Suprapubic skin (tissue), 4 donors: ENCODE measurements at places on chromosomes 7 and 10. TPM values are rescaled to one million over a fixed set of nuclear protein-coding genes. Genes with fewer than 3 reads are reported as not detected.

- no peak for DNase-seq
Observed at GRCh38 chr10:52523696-52524095, 209.6 kb downstream of the DKK1 start.

DNA sequence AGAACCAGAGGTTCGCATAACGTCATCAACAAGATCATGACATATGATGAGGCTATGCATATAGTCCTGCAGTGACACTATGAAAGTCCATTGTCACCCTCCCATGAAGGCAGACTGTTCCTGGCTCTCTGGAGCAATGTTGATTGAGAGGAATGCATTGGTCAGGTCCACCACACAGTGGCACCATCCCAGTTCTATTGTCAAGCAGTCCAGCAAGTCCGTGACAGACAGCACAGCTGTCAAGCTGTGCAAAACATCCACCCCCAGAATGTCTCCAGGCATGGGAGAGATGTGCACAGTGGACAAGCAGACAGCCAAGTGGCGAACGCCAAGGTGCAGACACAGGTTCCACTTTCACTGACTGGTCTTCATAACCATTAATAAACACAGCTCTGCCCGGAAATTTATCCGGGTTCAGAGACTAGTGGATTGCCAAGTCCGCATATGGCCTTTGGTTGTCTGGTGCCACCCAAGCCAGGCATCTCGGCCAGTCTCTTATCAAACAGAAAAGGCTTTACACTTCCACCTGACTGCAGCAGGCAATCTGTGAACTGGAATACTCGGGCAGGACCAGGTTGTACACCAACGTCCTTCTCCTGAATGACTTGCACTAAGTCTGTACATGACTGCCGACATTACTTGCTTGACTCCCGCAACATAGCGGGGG lies 7.2 kb downstream of the RNF133 start:
- DNase-seq: no peak

DNA sequence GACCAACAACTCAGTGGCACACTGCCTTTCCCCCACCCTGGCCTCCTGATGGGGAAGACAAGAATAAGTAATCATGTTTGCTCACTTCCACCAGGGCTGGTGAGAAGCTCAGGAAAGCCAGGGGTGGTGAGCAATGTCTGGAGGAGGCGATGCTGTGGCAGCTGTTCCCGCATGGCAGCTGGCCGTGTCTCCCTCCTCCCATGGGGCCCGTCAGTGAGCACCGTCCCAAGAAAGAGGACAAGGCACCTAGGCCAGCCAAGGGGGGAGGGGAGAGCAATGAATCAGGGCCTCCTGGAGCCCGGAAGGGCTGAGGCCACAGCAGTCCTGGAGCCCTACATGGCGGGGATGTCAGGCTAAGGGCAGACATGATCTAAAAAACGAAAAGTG lies 69.2 kb upstream of the INSIG1 start:
- DNase-seq: no peak

- no peak for DNase-seq
Observed at GRCh38 chr7:114979388-114979787, 57.5 kb downstream of the MDFIC start.

GRCh38 chr10:20839141-20839540 lies 58.0 kb downstream of the NEBL start:
- no peak for DNase-seq

DNA sequence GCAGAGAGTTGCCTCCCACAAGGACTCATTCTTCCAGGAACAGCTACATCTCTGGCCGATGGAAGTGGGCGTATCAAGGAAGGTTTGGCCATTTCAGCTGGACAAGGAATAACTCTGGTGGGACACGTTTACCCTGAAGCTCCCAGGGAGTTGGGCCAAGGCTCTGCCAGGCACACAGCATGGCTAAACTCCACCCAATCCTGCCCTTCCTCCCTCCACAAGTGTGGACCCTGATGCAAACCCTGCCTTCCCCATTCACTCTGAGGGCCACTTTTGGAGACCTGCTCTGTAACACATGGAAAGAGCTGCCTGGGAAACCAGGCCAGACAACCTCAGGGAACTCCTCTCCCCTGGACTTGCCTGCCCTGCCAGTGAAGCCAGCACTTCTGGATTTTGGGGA lies 407.8 kb upstream of the FOXK1 start:
- DNase-seq: no peak

- no peak for DNase-seq
Observed at GRCh38 chr7:42226354-42226941, 10.6 kb downstream of the GLI3 start.

Gene TRIL
- total RNA-seq: 6.0 TPM

DNA sequence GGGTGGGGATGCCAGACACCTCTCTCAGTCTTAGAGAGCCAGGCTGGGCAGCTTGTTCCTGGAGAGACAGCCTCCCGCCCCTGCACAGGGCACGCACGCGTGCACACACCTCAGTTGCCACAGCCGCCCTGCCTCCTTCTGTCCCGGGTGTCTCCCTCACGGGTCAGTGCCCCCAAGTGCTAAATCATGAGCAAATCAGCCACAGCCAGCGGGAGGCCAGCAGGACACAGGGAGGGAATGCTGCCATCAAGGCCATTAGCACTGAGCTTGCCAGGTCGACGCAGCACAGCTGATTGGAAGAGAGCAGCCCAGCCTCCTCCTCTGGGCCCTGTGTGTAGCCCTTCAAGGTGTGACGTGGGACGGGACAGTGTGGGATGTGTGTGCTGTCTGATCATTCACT lies 130.4 kb downstream of the CDH23 start:
- DNase-seq: no peak

DNA sequence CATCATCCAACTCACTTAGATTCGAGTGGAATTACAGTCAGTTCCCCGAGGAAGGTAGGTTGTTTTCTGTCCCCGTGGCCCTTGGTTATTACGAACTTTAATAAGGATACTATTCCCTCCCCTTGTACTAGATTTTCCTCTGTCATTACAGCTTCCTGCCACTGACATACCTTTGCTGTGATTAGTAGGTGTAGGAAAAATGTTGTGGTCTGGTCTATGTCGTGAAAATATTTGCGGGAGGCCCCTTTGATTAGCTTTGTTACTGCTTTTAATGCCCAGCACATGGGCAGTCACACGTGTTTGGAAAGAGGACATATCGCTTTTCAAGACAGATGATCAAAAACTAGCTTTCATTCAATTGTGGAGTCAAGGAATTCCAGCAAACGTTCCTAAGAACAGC lies 92.2 kb downstream of the GATA3 start:
- DNase-seq: no peak

- no peak for DNase-seq
Observed at GRCh38 chr7:104895522-104896236, 118.3 kb upstream of the KMT2E start.

Gene CARD11
- 0.24 TPM for total RNA-seq

DNA sequence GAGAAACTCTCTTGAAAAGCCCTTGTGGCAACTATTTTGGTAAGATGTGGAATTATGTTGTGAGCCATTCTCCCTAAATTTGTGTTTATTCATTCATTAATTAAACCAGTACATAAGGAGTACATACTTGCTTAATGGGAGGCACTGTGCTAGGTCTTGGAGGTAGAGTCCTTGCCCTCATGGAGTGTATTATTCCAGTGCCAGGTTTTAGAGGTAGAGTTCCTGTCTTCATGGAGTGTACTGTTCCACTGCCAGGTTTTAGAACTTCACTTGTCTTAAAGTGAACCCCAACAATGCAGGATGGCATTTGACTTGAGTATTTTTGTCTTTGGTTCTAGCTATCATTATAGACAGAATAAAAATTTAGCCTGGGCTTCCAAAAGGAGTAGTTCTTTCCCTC lies 8.8 kb downstream of the MXI1 start:
- DNase-seq: no peak

GRCh38 chr10:119222537-119222936 lies 15.2 kb downstream of the GRK5 start:
- DNase-seq: no peak

GRCh38 chr7:44162785-44163395 lies 21.8 kb upstream of the MYL7 start:
- peak; percentile 28 for DNase-seq

- DNase-seq: no peak
Observed at GRCh38 chr10:69652857-69653199, 22.8 kb downstream of the FAM241B start.

Gene HOXA2
- total RNA-seq: 0.34 TPM

- no peak for DNase-seq
Observed at GRCh38 chr7:48147078-48147591, 24.1 kb upstream of the ABCA13 start.

DNA sequence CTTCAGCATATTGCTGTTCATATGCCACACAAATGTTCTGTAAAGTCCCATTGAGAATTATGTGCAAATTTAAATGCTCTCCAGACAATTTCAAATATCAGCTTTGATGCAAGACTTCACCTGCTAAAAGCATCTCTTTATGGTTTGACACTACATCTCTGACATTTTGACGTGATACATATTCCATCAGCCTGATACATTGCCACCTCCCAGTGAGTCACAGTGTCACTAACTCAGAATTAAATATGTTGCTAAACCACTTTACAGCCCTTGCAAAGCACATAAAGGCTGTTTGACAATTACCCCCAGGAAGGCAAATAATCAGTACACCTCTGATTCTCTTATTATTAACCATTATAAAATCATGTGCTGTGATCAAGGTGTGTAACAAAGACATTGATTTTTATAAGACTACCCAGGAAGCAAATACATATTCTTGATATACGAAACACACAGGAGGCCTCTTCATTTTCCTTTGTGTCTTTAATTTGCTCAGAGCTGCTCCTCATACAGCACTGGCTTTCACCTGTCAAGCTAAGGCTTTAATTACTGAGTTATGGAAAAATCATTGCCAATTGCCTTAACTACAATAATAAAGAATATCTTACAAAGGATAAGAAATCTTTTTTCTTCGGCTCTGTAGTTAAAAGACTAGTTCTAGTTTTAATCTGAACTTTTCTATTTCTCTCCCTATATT lies 547.5 kb upstream of the C7orf33 start:
- no peak for DNase-seq

Gene PSD
- 2.2 TPM for total RNA-seq

- DNase-seq: no peak
Observed at GRCh38 chr10:43685744-43686143, 37.1 kb upstream of the ZNF32 start.

GRCh38 chr10:74314166-74314565 lies 163.1 kb downstream of the ADK start:
- DNase-seq: no peak

DNA sequence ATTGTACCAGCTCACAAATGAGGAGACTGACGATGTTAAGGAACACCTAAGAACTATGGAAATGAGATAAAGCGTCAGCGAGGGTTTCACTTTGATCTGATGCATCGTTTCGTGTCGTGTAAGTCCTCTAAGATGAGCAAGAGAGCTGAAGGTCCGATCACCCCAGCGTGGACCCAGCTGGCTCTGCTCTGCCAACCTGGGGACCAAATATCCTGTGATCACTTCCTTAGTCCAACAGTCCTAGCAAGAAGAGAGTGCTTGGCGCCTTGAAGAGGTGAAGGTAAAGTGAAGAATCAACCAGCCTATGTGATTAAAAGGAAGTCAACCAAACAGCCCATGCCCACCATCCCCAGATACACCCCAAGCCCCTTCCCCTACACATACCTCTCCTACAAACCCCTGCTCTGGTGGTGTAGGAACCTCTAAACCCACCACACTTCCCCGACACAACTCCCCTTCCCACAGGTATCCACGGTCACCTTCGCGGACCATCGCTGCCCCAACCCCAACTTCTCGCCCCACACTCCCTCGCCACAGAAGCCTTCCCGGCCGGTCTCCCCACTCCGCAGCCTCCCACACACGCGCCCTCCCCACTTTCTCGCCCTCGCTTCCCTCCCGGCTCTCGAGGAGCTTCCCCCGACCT lies 722 bp downstream of the UPF2 start:
- no peak for DNase-seq

DNA sequence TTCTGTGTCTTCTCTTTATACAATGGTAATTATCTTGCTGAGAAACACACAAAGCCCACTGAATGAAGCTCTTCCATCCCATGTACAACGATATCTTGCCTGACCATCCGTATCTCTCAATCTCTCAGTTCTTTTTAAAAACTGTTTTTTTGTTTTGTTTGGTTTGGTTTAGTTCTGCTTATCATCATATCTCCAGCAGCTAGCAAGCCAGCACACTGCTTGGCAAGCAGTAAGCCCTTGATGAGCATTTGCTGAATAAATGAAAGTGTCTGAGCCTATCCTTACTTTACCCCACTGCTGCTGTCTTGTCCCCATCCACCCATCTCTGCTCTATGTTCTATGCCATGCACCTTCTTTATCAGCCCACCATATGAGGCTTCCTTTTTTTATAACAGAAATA lies 34.2 kb downstream of the ITGB1 start:
- no peak for DNase-seq

Gene MEOX2
- total RNA-seq: 3.6 TPM

- DNase-seq: no peak
Observed at GRCh38 chr7:113374955-113375354, 256.6 kb upstream of the SMIM30 start.

- DNase-seq: no peak
Observed at GRCh38 chr7:117990834-117991233, 117.6 kb upstream of the CTTNBP2 start.

Gene HHEX
- total RNA-seq: 2.1 TPM

DNA sequence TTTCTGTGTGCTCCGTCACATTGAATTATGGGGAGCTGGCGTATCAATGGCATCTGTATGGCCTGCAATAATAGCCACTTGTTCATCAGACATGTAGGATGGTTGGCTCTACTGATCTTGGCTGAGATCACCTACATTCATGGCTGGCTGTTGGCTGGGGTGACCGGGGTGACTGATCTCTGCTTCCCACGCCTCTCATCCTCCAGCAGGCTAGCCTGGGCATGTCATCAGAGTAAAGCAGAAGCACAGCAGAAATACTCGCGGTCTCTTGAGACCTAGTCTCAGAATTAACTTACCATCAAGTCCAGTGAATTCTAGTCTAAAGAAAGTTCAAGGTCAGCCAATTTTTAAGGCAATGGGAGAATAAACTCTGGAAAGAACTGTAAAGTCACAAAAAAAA lies 257.7 kb upstream of the GLI3 start:
- DNase-seq: no peak

- no peak for DNase-seq
Observed at GRCh38 chr10:111265341-111265740, 188.5 kb downstream of the ADRA2A start.

GRCh38 chr10:28219251-28219650 lies 83.6 kb downstream of the MPP7 start:
- no peak for DNase-seq

DNA sequence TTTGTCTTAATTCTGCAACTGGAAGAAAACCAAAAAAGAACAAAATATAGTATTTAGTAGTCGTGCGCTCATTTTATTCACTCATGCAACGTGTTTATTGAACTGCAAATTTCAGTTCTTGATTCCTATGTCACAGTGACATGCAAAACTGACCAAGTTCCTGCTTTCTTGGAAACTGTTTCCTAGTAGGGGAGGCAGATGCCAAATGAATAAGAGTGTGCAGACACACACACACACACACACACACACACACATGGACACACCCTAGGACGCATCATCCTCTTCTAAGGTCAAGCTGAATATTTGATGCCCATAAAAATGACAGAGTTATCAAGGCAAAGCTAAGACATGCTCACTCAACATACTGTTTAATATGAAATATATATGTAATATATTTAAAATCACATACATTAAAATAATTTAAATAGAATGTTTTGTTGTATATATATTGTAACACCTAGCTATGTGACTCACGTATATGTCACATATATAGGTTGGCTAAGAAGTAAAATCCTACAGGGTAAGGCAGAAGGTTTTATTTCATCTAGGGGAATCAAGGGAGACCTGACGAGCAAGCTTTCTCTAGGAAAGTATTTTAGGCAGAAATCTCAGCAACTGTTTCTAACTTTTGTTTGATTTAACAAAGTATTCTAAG lies 79.6 kb downstream of the SVIL start:
- DNase-seq: no peak
